ENCODE measurements at places on chromosomes 6 and 20.

GRCh38 chr6:109024784-109025183 is 69.9 kb downstream of the SESN1 start:
- no peak for DNase-seq

DNA sequence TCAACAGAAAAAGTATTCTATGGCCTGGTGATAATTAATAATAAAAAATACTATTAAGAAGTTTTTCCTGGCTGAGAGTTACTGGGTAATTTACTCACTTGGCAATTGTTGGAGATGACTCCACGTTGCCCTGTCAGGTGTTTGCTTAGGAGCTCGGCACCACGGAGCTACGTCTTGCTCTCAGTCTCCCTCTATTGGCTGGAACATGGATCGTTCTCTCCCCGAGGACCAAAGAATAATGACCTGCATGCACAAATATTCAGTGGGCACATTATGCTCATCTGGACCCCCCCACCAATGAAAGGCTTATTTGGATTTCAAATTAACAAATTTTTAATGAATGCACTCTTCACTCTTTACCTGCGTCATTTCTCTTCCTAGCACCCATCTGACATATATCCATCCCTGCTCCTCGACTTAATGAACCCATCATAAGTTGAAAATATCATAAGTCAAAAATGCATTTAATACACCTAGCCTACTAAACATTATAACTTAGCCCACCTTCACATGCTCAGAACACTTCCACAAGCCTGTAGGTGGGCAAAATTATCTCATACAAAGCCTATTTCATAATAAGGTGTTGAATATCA is 71.0 kb upstream of the CD83 start:
- no peak for DNase-seq

DNA sequence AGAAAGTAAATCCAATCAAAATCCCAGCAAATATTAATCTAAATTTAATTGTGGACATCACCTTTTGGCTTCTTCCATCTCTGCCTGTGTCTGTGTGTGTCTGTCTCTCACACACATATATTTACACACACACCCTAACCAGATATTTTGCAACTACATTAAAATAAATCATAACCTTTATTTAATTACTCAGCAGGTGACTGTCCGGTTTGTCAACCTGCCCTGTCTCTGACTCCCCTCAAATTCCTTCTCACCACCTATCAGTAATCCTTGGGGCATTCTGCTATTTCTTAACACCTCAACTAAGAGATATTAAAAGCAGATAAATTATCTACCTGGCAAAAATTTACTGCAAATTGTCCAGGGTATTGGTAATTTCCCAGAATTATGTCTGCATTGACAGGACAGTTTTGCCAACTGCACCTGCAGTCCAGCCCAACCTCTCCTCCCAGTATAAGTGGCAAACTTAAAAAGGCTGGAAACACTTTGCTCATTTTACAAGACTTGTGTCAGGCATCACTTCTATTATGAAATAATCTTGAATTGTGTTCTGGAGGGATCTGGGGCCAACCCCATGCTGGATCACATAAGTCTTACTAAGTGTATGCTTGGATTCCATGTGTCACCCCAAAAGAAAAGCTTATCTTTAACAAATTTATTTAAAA is 216.1 kb downstream of the GMDS start:
- no peak for DNase-seq

GRCh38 chr6:162942866-162943265 is 215.1 kb downstream of the PACRG start:
- DNase-seq, result no peak

- DNase-seq, result no peak
Measured at GRCh38 chr20:37473249-37474000, 47.6 kb upstream of the NNAT start.

DNA sequence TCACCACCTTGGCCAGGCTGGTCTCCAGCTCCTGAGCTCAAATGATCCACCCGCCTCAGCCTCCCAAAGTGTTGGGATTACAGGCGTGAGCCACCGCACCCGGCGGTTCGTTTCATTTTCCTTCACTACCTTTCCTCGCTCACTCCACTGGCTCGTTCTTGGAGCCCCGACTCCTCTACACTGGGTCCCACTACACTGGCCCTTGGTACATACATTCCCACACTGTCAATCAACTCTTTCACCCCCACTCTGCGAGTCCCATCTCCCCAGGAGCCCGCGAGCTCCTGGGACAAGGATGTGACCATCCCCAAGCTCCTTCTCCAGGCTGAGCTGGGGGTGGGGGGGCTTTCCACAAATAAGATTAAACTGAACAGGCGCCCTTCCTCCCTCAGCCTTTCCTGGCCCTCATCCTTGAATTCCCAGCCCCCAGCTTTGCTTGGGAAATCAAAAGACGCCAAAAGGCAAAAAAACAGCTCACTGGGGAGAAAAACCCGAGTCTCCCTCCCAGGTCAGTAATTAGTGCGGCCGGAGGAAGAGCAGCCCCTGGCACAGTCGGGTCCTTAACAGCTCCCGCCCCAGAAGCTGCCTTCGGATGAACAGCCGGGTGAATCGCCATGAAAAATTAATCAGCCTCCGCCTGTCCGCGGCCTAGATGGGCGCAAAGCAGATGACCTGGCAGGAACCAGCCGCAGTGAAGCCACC is 42.8 kb upstream of the LY86 start:
- DNase-seq, result no peak

DNA sequence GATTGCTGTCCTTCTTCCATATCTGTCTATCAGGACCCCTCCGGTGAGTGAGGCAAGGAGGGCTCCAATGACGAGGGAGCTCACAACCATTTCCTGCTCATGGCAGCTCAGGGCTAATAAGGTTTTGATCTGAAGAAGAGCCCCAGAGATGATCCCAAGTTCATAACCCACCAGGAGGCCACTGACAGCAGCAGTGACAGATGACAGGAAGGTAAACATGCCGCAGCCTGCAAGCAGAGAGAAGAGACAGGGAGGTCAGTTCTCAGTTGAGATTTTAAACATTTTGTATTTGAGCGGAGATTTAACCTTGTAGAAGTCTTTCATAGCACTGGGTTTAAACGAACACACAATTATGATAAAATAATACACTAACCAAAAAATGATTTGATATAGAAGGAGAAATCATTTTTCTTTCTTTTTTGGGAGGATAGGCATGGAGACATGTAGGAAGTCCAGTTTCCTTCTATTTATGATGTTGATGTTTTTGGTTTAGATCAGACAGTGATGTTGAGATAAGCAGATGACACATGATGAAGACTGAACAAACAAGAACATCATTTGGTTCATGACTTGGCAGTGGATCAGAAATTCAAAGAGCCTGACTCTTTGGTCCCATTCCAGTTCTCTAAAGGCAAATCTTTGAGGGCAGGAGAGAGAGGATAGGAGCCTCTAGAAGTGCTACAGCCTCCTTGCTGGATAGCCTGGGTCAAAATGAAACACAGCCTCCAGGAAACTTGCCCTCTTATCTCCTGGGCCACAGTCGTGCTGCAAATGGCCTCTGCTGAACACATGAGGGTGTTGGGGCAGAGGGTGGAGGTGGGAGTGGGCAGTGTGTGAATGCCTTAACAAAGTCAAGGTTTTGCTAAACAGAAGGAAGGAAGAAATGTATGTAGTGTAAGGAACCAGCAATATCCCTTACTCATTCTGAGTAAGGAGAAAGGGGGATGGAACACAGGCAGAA is 22.6 kb downstream of the SLC2A12 start:
- no peak for DNase-seq

- no peak for DNase-seq
Measured at GRCh38 chr6:135738636-135739035, 112.9 kb upstream of the PDE7B start.

- DNase-seq, result no peak
Measured at GRCh38 chr20:33915726-33916331, 77.9 kb upstream of the RALY start.

GRCh38 chr20:2707353-2708072 is 14.9 kb downstream of the EBF4 start:
- DNase-seq, result no peak

DNA sequence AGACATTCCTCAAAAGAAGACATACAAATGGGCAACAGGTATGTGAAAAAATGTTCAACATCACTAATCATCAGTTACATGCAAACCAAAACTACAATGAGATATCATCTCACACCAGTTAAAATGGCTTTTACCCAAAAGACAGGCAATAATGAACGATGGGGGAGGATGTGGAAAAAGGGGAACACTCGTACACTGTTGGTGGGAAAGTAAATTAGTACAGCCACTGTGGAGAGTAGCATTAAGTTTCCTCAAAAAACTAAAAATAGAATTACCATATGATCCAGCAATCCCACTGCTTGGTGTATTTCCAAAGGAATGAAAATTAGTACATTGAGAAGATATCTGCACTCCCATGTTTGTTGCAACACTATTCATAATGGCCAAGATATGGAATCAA is 8.6 kb upstream of the TMEM170B start:
- DNase-seq, result no peak

DNA sequence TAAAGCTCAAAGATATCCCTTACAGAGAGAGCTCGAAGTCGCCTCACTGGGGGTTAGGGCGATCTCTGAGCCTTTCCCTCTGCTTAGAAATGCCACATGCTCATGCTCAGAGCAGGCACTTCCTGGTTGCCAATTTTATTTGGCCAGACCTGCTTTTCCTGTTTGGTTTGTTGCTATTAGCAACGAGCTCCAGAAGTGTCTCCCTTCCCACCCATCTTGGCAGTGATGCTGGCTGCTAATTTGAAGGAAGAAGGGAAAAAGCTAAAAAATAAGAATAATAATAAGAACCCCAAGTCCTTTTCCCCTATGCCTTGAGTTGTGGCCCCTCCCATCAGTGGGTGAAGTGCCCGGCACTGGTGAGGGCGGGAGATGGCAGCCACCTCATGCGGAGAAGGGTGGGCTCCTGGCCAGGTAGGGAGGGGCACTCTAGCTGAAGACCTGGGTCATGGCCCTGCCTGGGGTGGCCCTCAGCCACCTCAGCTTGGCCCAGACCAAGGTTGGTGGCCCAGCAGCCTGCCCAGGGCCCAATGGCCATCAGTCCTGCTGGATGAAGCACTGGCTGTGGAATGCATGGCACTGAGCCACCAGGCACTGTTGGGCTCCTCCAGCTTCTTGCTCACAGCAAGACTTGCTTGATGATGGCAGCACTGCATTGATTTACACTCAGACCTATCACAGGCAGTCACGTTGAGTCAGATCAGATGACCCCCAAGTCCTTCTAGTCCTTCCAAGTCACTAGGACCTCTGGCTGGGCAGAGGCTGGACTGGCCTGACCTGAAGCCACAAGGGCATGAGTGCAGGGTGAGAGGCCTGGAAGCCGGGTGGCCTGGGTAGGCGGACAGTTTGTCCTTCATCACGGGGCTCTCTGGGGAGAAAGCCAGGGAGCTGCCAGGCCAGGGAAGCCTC is 79.0 kb downstream of the SYNJ2 start:
- peak; percentile 13 for DNase-seq

DNA sequence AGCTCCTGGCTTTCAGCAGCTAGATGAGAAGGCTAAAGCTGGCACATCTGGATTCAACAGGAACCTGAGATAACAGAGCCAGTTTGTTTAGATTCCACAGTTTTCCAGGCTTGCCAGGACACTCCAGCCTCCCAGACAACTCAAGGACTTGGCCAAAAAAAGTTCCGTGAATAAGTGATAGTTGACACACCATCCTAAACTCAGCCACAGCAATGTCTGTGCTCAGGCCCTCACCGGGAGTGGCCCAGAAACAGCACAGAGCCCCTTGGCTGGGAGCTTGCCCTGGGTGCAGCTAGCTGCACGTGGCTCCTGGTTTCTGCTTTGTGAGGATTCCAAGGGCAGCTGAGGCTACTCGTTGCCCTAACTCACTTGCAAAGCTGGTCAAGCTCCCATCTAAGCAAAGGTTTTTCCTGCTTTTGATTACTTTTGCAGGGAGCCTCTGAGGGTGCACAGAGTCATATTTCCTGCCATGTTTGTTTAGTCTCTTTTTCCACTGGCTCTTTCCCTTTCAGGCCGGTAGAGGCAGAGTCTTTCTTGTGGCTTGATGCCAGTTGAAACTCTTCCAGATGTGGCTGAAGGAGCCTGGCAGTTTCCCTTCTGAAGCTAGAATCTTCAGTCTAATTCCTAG is 118.3 kb upstream of the ECI2 start:
- DNase-seq, result no peak

GRCh38 chr20:56588996-56589395 is 40.1 kb upstream of the TFAP2C start:
- DNase-seq, result no peak
